ENCODE measurements at places on chromosomes 2 and 18.

GRCh38 chr2:61619561-61619960 is 81.4 kb upstream of the XPO1 start:
- DNase-seq = no peak

DNA sequence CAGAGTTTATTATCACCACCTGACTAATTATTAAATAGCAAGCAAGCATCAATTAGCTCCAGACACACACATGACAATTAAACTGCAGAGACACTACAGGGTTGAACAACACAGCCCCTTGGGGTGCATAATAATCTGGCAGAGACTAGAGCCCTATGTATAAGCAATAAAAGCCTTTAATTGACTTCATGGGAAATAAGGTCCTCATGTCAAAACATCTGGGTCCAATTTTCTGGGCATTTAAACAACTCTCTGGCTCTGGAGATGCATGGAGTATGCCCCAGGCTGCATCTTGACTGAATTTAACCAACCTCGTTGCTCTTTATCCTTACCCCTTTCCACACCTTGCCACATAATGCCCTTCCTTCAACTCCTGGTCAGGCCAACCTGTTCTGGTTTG is 270.7 kb upstream of the THUMPD2 start:
- DNase-seq = no peak

GRCh38 chr2:157158111-157158510 is 99.4 kb upstream of the GALNT5 start:
- DNase-seq = no peak

GRCh38 chr18:3411854-3412268 is 38.1 kb upstream of the TGIF1 start:
- DNase-seq = no peak

DNA sequence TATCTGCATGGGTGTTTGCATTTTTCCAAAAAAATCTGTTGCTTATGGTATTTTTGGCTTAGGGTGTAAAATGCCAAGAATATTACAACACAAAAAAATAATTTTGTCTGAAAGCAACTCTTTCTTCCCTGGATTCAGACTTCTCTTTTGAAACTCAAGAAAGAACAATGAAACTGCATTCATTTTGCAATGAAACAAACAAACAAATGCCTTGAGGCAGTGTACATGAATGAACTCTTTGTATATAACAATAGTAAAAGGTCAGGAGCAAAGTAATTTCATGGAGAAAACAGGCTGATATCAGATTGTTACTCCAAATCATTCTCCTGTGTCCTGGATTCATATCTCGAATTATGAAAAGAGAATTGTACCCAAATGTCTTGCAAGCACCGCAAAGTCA is 301.6 kb upstream of the CDH20 start:
- DNase-seq = no peak

DNA sequence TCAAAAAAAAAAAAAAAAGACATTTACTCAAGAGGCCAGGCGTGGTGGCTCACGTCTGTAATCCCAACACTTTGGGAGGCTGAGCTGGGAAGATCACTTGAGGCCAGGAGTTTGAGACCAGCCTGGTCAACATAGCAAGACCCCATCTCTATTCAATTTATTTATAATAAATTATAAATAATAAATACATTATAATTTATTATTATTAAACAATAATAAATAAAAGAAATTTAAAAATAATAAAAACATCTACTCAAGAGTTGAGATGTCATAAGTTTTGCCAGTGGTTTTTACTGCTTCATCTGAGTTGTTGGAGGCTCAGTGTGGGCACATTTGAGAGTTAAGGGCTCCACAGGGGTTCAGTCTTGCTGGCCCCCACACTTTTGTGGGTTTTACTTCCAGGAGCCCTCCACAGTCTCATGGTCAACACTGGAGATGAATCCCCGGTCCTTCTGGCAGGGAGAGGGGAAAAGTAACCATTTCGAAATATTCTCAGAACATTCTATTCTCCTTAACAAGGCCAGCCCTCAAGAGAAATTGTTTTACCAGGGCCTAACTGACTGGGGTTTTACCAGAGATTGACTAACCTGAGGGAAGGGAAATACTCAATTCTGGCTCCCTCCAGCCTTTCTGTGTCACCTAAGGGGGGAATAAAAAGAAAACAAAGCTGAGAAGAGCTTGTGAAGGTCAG is 51.6 kb upstream of the NCOA1 start:
- DNase-seq = no peak

Measured in NCI-H446 treated with DMSO at 0.1 percent for 48 hours (cell line).